ENCODE measurements at places on chromosomes 2 and 18. TPM values are rescaled to one million over a fixed set of nuclear protein-coding genes. Genes with fewer than 3 reads are reported as not detected.

DNA sequence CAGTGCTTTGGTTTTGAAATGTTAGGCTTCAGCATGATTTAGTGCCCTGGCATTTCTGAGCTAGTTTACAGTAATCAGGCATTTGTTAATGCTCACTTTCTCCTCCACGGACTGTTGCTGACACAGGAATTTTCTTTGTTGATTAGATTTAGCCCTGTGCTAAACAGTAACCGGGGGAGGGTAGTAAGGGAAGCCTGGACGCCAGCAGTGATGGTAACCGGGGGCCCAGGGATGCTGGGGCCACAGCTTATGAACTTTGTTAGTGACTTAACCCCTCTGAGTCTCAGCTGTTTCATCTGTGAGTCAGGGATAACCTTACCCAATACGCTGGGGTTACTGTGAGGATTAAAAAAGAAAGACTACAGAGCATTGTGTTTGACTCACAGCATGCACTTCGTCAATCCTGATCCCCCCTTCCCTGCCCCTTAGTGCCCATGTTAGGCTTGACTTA is 33.5 kb downstream of the KLHL29 start:
- no peak for DNase-seq

DSG3 gene
- total RNA-seq, result 0.12 TPM

- DNase-seq, result no peak
Measured at GRCh38 chr2:54212456-54212855, 43.6 kb downstream of the TSPYL6 start.

- no peak for DNase-seq
Measured at GRCh38 chr2:127355407-127356008, 32.3 kb downstream of the MAP3K2 start.

DNA sequence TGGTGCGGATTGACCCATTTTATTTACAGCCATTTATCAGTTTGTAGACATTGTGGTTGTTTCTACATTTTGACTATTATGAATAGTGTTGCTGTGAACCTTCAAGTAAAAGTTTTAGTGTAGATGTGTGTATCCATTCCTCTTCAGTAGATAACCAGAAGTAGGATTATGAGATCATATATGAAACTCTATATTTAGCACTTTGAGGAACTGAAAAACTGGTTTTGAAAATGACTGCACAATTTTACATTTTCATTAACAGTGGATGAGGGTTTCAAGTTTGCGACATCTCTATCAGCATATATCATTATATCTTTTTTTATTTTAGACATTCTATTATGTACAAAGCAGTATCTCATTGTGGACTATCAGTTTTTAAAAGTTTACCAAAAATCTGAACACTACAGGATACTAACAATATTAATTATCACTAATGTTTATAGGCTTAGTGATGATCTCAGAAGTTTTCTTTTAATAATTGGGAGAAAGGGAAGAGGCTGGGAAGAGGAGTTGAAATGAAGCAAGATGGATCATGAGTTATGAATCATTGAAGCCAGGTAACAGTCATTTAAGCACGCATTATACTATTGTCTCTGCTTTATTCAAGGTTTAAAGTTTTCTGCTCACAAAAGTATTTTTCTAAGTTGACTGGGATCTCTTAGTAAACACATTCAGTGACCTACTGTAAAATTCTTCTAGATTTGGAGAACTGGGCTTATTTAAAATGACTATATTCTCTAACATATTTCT is 329.0 kb upstream of the LRATD1 start:
- DNase-seq, result no peak
